Immature natural killer cell (primary cell): ENCODE measurements at places on chromosomes 12 and 14. TPM values are rescaled to one million over a fixed set of nuclear protein-coding genes. Genes with fewer than 3 reads are reported as not detected.

Gene GLT8D2
- not detected for polyA plus RNA-seq

Gene OTX2
- not detected for polyA plus RNA-seq

Gene PHLDA1
- polyA plus RNA-seq = 0.59 TPM

Gene RHEBL1
- 11.0 TPM for polyA plus RNA-seq

Gene TCP11L2
- polyA plus RNA-seq = 20.4 TPM

Gene RAD51AP1
- 2.9 TPM for polyA plus RNA-seq

Gene CCDC177
- polyA plus RNA-seq = not detected

Gene STRAP
- polyA plus RNA-seq = 128 TPM

Gene EEF1AKMT3
- polyA plus RNA-seq = 2.8 TPM

- DNase-seq = no peak
- H3K36me3 ChIP-seq = no peaks in the 10 kb centered on the region
- H3K4me1 ChIP-seq = no peaks in the 10 kb centered on the region
- no peak overlapping the region for H3K27ac ChIP-seq
- no peak overlapping the region for H3K4me3 ChIP-seq
Observed at GRCh38 chr14:35956376-35957085, 130.4 kb downstream of the BRMS1L start.

DNA sequence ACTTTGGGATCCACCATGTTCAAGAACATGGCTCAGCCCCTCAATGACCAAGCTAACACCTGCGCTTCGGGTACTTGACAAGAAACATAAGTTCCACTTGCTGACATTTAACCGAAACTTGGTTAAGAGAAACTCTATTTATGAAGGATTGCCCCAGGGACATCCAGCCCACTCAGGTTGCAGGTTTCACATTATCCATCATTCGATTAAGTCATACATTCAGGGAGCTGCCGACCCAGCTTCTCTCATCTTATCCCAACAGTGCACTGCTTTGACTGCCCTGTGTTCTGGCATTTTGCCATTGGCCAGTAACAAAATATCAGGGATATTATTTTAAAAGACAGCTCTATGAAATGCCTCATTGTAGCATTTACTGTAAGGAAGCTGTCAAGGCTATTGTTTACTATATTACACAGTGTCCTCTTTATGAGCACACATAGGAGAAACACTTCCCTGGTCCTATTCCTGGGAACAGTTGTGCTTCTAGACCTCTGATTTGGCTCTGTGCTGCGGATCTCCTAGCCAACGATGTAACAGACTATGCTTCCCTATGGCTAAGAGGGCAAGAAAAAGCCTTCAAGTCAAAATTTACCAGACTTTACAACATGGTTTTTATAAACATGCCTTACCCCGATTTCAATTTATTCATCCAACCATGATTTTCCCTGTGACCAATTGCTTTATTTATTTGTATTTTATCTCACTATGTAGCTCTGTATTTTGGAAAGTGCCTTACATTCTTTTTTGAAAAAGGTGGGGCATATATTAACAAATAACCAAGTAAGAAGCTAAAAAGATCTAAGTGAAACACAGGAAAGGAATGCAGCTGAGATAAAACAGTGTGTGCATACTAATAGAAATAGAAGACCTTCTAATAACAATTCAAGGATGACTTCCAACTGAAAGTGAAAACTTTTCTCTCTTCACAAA lies 109.3 kb downstream of the ITPR2 start:
- peaks cover 16% of the 10 kb centered on the region for H3K4me1 ChIP-seq
- peaks cover 16% of the 10 kb centered on the region for H3K36me3 ChIP-seq
- H3K4me3 ChIP-seq = no peak overlapping the region
- no peak overlapping the region for H3K27ac ChIP-seq
- DNase-seq = no peak

GRCh38 chr12:62760779-62761178 lies 174.2 kb downstream of the PPM1H start:
- no peak for DNase-seq
- H3K4me1 ChIP-seq = no peaks in the 10 kb centered on the region
- no peaks in the 10 kb centered on the region for H3K36me3 ChIP-seq
- H3K27me3 ChIP-seq = peaks cover 5% of the 10 kb centered on the region
- H3K4me3 ChIP-seq = no peak overlapping the region

GRCh38 chr12:127078577-127079350 lies 1188.2 kb upstream of the TMEM132C start:
- H3K4me1 ChIP-seq = peaks cover 10% of the 10 kb centered on the region
- no peak for DNase-seq
- H3K27me3 ChIP-seq = peaks cover 2% of the 10 kb centered on the region
- H3K27ac ChIP-seq = no peak overlapping the region
- H3K4me3 ChIP-seq = no peak overlapping the region
- no peaks in the 10 kb centered on the region for H3K36me3 ChIP-seq

DNA sequence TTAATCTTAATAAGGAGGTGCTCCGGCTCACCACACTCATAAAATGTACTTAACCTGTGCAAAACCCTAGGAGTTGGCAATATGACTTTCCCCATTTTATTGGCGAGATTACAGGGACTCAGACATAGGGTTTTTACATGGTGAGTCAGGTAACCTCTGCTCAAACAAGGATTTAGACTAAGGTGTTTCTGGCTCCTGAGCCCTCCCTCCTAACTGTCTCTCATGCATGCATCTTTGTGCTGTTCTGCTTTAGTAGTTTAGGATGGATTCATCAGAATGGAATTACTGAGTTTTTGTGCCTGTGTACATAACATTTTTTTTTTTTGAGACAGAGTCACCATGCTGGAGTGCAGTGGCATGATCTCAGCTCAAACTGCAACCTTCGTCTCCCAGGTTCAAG lies 993.3 kb upstream of the TMEM132C start:
- H3K27me3 ChIP-seq = peaks cover 8% of the 10 kb centered on the region
- DNase-seq = no peak
- no peaks in the 10 kb centered on the region for H3K4me1 ChIP-seq
- H3K36me3 ChIP-seq = no peaks in the 10 kb centered on the region
- no peak overlapping the region for H3K27ac ChIP-seq
- no peak overlapping the region for H3K4me3 ChIP-seq

GRCh38 chr12:33596061-33596460 lies 156.4 kb upstream of the SYT10 start:
- no peaks in the 10 kb centered on the region for H3K27me3 ChIP-seq
- H3K36me3 ChIP-seq = no peaks in the 10 kb centered on the region
- DNase-seq = no peak
- no peak overlapping the region for H3K27ac ChIP-seq

GRCh38 chr12:98154850-98155249 lies 360.5 kb upstream of the TMPO start:
- H3K27ac ChIP-seq = no peak overlapping the region
- H3K27me3 ChIP-seq = no peaks in the 10 kb centered on the region
- DNase-seq = no peak
- H3K4me1 ChIP-seq = no peaks in the 10 kb centered on the region
- no peaks in the 10 kb centered on the region for H3K36me3 ChIP-seq

DNA sequence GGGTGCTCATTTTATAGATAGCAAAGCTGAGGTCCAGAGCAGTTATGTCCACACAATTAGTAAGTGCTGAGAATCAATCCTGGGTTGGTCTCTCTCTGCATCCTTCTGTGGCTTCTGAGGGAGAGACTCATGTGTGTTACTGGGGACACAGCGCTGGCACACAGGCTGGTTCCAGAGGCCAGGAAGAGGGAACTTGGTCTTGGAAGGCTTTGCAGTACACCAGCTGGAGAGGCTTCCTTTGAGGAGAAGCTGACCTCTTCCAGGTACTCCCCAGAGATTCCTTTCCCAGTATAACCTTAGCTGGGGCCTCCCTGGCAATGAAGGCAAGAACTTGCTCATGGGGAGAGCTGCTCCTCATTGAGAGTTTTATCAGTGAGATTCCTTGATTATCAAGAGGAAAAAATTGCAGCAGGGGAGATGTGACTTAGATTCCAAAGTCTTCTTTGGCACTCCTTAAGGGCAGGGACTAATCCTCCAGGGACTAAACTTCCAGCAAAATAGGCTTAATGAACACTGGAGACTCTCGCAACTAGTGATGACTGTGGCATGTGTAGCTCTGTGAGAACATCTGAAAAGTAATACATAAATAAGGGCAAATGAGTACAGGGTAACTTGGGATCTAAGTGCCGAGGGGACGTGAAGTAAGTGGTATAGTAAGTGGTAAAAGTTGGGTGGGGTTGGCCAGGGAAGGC lies 13.9 kb upstream of the KRT80 start:
- H3K36me3 ChIP-seq = no peaks in the 10 kb centered on the region
- DNase-seq = no peak
- peaks cover 5% of the 10 kb centered on the region for H3K27me3 ChIP-seq
- H3K27ac ChIP-seq = no peak overlapping the region
- no peaks in the 10 kb centered on the region for H3K4me1 ChIP-seq

DNA sequence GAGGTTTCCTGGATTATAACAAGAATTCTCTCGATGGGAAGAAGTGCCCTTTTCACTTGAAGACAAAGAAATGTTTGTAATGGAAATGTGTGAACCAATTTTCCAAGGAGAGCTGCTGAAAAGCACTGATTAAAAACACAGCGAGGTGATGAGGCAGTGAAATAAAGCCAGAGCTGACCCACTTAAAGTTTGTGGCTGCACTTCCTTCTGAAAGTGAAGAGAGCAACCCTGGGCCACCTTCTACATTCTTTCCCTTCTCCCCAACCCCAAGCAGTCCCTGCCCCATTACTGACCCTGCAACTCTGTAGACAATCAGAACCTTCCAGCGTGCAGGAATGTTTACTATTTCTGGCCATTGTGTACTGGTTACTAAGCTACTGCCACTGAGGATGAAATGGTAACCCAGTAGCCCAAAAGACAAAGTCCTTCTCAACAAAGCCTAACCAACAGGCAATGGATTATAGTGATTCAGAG lies 173.9 kb downstream of the TTC7B start:
- peaks cover 2% of the 10 kb centered on the region for H3K27me3 ChIP-seq
- H3K36me3 ChIP-seq = no peaks in the 10 kb centered on the region
- H3K27ac ChIP-seq = no peak overlapping the region
- no peak overlapping the region for H3K4me3 ChIP-seq
- DNase-seq = no peak

DNA sequence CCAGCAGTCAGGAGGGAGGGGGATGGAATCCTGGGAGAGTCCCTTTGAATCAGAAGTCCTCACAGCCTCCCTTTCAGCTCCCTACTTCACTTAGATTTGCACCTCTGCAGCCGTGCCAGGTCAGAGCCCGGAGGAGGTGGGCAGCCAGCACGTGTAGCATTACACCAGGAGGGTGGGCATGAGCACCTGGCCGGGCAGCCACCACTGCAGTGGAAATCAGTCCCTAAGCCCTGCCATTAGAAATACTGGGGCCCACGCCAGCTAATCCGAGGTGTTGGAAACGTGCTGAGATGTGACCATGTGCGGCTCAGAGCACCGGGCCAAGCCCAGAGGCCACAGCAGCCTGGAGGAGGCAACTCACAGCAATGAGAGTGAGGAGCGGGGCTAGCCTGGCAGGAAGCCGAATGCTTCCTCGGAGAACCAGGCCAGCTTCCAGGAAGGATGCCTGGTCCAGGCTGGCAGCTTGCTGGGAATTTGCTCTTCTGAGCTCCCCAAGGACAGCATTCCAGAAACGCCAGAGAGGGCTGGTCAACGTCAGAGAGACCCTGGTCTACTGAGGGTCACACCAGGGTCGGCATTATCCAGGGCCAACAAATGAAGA lies 9.4 kb upstream of the CACNA2D4 start:
- H3K4me1 ChIP-seq = peaks cover 6% of the 10 kb centered on the region
- H3K27ac ChIP-seq = no peak overlapping the region
- no peaks in the 10 kb centered on the region for H3K36me3 ChIP-seq

DNA sequence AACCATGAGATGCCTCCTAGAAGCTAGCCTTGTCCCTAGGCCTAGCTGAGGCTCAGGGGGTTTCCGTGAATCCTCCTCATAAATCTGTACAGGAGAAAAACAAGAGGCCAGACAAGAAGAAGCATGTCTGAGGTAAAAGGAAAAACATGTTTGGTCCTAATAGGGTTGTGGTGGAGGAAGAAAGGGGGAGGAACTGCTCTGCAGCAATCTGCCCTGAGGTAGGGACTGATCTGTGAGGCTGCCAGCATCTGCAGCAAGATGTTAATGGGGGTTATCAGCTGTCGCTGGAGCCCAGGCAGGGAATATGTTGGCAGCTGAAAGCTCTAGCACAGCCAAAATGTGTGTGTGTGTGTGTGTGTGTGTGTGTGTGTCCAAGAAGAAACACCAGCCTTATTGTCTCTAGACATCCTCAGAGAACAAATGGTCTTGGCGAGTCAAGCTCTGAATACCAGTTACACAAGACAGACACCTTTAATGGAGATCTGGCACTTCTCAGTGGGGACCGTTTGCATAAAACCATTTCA lies 218.5 kb downstream of the NUAK1 start:
- H3K4me1 ChIP-seq = no peaks in the 10 kb centered on the region
- no peaks in the 10 kb centered on the region for H3K36me3 ChIP-seq
- no peak overlapping the region for H3K27ac ChIP-seq
- no peak for DNase-seq
- no peaks in the 10 kb centered on the region for H3K27me3 ChIP-seq
- no peak overlapping the region for H3K4me3 ChIP-seq

DNA sequence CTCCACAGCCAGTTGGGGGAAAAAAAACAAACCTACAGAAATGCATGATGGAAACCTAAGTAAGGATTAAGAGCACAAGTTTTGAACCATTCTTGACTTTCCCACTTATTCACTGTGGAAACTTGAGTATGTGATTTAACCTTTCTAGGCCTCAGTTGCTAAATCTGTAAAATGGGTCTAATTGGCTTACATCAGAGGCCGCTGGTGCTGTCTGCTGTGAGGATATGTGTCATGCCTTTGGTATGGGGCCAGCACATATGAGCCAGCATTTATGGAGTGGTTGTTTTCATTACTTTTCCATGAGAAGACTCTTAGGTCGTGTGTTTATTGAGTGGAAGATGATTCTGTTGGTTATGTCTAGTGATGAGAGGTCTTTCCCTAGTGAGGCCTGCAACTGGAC lies 102.4 kb downstream of the ESR2 start:
- DNase-seq = no peak
- H3K27ac ChIP-seq = no peak overlapping the region
- H3K36me3 ChIP-seq = peaks cover 17% of the 10 kb centered on the region
- H3K27me3 ChIP-seq = no peaks in the 10 kb centered on the region
- peaks cover 12% of the 10 kb centered on the region for H3K4me1 ChIP-seq

GRCh38 chr12:40898505-40898904 lies 206.3 kb downstream of the CNTN1 start:
- H3K36me3 ChIP-seq = no peaks in the 10 kb centered on the region
- H3K4me3 ChIP-seq = no peak overlapping the region
- no peaks in the 10 kb centered on the region for H3K27me3 ChIP-seq
- H3K4me1 ChIP-seq = no peaks in the 10 kb centered on the region

DNA sequence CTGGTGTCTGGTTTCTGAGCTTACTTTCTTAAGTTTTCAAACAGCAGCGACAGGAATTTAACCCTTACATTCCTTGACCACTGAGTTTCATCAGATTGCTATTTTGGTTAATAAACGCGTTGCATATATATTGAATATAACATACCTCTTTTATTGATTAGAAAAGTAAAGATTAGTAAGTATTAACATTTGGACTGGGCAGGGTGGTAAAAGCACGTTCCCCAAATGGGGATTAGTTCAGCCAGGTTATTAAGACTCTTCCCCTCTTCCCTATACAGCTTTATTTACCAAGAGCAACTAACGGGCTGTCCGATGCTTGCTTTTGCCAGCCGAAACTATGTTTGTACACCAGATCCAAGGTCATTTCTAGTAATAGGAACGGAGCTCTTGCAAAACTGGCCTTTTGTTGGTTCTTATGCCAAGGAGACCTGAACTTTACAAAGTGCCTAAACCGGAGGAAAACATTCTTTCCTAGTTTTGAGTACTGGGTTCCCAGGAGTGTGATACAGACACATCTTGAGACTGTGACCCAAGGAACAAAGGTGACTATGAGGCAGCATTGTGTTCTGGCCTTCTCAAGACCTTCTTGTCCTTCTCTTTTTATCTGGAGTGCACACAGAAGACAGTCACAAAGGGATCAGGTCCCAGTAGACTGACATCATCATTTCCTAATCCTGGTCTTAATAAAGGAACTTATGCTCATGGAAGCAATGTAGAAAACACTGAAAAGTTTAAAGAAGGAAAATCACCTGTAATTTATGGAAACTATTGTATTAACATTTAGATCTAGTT lies 2.6 kb downstream of the GLRX5 start:
- DNase-seq = no peak
- no peak overlapping the region for H3K27ac ChIP-seq
- no peak overlapping the region for H3K4me3 ChIP-seq
- H3K4me1 ChIP-seq = peaks cover 48% of the 10 kb centered on the region
- H3K36me3 ChIP-seq = no peaks in the 10 kb centered on the region
